Fibroblast of mammary gland (primary cell): ENCODE measurements at places on chromosomes 1 and 21.

- peak; percentile 86 for DNase-seq
Measured at GRCh38 chr1:41713557-41714327, 205.0 kb downstream of the HIVEP3 start.

DNA sequence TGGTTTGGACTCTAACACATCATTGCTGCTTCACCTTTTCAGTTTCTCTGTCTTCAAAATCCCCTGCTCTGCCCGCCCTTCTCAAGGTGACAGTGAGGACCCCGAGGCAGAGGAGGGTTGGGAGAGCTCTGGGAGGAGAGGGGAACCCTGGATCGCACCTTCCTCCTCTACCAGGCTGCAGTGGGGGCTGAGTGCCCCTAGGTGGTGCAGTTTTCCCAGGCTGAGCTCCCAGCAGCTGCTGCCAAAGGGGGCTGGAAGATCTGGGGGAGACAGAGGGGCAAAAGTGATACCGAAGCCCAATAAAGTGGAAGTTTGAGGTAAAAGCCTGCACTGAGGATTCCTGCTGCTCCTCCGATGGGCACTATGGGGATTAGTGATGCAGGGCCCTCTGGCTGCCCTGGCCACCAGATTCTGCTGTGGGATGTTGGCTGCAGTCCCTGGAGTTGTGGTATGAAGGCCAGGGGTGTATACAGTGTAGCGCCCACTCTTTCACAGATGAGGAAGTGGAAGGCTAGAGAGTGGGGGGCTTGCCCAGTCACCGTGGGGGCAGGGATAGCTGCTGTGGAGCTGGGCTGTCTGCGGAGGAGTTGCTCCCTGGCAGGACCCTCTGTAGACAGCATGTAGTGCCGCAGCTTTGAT lies 40.7 kb upstream of the SCMH1 start:
- peak; percentile 20 for DNase-seq

DNA sequence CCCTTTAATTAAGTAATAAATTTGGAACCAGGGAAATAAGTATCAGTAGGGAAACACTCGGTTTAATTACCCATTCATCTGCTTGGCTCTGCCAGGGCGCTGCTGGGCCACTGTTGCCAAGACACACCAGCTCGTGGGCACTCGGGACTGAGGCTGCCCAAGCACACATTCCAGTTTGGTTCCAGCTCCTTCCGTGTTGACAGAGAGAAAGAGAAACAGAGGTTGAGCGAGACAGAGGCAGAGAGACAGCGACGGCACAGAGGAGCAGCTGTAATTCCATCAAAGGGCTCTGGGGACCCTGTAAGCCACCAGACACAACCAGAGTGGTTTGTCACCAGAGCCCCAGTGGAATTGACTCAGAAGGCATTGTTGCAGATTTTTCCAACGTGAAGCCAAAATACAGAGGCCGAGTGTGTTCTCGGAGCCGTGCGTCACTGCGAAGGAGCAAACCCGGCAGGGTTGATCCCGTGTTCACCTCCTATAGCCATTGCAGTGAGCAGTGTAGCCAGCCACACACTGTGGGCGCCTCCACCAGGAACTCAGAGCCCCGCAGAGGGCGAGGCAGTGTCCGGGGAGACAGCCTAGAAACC lies 33.5 kb downstream of the SYF2 start:
- DNase-seq: no peak

DNA sequence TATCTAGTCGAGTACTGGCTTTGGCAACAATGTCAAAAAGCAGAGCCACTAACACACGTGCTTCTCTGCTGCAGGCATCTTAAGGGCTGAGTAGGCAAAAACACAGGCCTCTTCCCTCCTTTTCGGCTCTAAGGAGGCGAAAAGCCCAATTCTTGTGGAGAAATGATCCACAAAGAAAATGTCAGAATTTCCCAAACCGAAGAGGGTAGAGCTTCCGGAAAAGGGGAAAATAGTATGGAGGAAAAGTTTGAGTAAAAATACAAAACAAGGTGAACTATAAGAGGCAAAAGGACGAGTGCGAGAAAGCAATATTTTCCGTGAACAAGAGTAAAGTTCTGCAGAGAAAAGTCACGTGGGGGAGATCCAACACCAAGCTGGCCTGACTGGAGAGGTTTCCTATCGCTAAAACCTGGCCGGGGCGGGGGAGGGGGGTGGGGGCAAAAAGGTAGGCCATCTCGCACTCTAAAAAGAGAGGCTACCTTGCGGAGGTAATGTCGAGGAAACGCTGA lies 551 bp downstream of the ZRANB2 start:
- DNase-seq: peak; percentile 31

DNA sequence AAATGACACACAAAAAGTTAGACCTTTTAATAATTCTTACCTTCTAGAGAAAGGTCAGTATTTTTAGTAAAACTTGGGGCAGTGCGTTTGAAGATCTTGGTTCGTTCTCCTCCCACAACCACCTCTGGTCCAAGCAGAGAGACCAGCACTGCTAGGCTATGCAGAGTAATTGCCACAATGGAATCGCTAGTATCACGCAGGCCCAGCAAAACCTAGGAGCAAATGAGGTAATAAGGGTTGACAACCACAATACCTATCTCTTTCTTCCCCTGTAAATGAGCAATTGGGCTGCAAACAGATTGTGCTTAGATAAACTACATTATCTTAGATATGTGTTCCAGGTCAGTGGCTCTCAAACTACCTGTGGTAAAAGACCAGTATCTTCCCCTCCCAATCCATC lies 34.7 kb downstream of the SCYL3 start:
- DNase-seq: no peak

- DNase-seq: no peak
Measured at GRCh38 chr1:181312946-181313345, 170.4 kb upstream of the CACNA1E start.

- DNase-seq: no peak
Measured at GRCh38 chr1:235403593-235403992, 36.4 kb downstream of the TBCE start.
